Breast epithelium (tissue), 4 donors: ENCODE measurements at places on chromosomes 11 and 22.

GRCh38 chr11:133659538-133660201, 127.4 kb upstream of the OPCML start:
- DNase-seq, result no peak

GRCh38 chr11:64846998-64847666, 2.7 kb upstream of the CDC42BPG start:
- peak; percentile 86 for DNase-seq

DNA sequence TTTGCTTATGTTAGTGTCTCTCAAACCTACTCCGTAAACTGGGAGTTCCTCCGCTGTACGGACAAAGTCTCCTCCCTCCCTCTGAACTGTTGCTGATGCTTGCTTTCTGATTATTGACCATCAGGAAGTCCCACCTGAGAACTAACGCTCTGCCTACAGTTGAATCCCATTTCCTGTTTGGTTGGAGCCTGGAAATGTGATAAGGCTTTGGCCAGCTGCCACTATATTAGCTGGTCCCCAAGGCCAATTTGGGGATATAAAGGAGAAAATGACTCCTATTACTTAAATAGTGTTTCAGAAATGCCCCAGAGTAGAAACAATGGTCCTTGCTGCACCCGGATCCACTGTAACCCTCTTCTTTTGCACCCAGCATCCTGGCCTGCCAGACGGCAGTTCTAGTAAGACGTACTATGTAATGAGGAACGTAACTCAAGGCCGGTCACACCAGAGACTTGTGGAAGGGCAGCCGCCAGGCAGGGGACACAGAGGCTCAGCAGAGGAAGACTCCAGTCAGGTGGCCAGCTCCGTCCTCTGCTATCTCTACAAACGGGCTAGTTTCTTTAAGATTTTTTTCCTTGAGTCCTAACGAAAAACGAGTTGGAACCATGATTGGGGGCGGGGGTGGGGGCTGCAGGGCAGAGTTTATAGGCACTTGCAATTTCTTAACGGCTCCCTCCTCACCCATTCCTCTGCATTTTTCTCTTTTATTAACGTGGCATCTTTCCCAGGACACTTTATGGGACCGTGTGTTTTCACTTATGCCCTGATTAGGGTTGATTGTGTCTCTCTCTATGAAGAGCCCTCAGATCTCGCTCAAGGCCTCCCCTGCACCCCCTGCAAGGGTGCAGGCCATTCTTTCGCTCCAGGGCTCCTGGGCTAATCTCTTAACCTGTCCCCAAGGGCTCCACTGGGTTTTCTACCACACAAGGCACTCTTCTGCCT, 72.8 kb upstream of the CDON start:
- no peak for DNase-seq

DNA sequence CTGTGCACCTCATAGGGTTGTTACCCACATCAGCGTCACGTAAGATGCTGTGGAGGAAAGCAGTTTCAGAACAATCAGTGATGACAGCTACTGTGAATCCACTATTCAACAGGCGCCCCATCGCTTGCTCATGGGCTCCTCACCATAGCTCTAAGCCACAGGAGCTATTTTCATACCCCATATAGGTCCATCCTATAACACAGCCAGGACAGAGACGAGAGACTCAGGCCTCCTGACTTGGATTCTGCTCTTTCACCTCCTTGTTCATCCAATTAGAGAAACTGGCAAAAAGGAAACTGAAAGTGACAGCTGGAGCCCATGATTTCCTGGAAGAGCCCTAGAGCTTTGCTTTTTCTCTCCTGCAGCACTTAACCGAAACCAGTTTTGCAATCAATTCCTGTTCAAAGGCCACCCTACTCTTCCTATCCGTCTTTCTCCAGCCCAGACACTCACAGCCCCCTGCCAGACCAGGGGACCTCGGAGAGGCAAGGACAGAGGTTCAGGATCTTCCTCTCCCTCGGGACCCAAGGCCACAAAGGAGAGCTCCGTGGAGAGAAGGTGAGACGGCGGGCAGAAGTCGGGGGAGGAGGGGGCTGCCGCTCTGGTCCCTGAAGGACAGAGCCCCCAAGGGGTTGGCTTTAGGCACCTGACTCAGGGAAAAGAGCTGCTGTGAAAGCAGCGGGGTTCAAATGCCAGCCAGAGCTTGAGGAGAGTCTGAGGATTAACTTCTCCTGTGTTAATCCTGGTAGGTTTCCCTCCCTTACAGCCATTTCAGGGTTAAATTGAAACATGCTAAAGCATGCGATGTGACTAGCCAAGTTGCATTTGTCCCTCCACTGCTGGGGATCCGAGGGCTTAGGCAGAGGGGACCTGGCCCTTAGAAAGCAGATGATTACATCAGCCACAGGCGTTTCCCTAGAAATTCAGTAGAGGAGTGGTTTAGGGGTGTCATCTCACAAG, at the start of gene APOL6:
APOL6 (plus strand) TSS at position 381 of the 960 bp plus-strand sequence. CDS start 7,980 bp downstream, outside the sequence.
- no peak for DNase-seq

GRCh38 chr22:17777005-17777716, 2.9 kb upstream of the BID start:
- DNase-seq, result no peak
